SK-MEL-5 (cell line): ENCODE measurements at places on chromosomes 7 and 10.

DNA sequence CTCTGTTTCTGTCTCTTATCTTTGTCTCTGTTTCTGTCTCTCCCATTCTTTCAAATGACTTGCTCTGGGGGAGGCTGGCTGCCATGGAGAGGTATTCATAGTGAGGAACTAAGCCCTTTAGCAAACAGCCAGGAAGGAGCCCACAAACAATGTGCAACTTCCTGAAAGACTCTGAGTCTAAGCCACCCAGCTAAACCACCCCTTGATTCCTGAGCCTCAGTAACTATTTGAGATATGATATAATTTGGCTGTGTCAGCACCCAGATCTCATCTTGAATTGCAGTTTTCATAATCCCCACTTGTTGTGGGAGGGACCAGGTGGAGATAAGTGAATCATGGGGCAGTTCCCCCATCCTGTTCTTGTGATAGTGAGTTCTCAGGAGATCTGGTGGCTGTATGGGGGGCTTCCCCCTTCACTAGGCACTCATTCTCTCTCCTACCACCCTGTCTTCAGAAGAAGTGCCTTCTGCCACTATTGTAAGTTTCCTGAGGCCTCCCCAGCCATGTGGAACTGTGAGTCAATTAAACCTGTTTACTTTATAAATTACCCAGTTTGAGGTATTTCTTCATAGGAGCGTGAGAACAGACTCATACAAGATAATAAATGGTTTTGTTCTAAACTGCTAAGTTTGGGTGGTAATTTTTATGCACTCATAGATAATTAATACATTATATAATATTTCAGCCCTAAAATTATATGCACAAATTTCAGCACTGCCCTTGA, 121.2 kb upstream of the FOXP2 start:
- no peak for DNase-seq

DNA sequence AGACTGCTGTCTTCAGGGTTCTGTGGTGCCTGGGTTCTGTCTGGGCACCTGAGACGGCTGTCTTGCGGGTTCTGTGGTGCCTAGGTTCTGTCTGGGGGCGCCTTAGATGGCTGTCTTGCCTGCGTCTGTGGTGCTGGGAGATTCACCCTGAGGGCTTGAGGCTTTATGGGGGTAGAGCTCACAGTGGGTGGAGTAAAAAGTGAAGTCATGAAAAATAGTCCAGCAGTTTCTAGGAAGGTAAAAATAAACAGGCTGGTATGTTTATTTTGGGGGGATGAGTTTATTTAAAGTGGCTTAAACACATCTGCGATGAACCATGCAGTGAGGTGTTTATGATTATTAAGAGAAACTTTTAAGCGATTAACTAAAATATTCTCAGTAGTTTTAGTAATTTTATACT, 64.2 kb downstream of the NKX6-2 start:
- no peak for DNase-seq

DNA sequence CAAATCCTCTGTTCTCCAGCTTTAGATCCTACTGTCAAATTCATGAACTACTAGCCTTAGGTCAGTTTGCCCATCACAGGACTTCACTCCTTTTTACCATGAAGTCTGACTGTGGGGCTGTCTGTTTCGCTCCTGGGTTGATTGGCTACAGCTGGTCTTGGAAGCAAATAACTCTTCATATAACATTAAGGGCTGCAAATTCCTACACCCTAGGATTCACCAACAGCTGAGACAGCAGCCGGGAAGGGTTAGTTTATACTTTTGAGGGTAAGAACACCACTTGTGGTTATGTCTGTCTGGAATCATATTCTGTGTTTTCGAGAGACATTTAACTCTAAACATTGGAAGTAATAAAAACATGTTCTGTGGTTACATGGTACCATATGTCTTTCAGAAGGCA, 55.9 kb upstream of the KIAA1217 start:
- no peak for DNase-seq

DNA sequence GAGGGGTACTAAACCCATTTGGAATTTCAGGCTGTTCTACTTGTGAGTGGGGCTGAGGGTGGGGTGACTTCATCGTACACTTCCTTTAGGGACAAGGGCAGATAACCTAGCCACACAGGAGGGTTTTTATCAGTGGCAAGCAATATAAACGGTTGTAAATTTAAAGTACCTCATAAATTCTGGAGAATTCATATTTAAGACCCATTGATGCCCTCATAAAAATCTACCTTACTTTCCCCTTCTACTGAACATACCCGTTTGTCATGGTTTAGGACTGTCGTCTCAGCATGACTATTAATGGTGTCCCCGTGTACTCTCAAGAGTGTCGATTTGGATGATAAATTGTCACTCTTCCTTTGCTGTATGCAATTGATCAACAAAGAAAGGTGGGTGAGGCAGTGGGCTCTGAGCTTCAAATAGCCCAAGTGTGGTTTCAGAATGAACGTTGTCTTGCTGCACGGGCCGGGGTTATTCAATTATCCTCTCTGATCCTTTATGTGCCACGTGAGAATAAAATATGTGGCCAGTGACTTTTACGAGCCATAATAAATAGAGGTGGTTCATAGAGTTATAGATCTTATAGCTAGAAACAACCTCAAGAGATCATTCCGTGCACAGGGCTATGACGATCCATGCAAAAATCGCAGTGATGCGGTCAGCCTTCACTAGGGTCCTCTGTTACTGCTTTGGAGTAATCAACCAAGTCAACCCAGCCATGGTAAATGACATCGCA, 82.2 kb downstream of the FAM107B start:
- no peak for DNase-seq

DNA sequence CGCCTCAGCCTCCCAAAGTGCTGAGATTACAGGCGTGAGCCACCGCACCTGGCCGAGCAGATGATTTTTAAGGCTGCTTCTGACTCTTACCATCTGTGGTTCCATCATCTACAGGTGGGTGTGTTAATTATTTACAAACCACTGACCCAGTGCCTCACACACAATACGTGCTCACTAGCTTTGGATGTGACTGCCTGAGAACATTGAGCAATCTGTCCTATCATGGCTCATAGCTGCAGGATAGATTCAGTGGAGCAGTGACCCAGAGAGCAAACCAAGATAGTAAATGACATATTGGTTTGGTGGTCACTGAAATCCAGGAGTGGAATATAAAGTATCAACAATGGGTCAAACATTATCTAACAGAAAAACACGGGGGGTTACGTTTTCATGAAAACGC, 24.1 kb downstream of the GPAM start:
- no peak for DNase-seq

DNA sequence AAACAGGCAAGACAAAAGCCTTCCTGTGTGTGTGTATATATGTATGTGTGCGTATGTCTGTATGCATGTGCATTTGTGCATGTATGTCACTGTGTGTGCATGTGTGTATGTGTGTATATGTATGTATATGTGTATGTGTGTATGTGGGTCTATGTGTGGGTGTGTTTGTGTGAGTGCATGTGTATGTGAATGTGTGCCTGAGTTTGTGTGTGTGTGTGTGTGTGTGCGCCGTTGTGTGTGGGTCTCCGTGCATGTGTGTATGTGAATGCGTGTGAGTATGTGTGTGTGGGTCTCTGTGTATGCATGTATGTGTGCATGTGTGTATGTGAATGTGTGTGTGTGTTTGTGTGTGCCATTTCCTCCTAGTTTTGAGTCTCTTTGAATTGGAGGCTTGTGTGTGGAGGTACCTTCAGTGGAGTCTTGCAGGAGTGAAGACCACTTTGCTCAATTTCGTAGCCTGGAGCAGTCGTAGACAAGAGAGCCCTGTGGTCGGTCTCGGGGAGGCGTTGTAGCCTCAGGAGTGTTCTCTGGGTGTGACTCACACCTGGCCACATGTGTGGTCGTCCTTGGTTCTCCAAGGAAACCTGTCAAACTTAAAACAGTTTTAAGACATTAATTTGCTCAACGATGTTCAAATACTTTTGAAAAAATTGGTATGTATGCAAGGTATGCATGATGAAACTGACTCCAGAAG, 28.1 kb downstream of the INPP5A start:
- DNase-seq: no peak

DNA sequence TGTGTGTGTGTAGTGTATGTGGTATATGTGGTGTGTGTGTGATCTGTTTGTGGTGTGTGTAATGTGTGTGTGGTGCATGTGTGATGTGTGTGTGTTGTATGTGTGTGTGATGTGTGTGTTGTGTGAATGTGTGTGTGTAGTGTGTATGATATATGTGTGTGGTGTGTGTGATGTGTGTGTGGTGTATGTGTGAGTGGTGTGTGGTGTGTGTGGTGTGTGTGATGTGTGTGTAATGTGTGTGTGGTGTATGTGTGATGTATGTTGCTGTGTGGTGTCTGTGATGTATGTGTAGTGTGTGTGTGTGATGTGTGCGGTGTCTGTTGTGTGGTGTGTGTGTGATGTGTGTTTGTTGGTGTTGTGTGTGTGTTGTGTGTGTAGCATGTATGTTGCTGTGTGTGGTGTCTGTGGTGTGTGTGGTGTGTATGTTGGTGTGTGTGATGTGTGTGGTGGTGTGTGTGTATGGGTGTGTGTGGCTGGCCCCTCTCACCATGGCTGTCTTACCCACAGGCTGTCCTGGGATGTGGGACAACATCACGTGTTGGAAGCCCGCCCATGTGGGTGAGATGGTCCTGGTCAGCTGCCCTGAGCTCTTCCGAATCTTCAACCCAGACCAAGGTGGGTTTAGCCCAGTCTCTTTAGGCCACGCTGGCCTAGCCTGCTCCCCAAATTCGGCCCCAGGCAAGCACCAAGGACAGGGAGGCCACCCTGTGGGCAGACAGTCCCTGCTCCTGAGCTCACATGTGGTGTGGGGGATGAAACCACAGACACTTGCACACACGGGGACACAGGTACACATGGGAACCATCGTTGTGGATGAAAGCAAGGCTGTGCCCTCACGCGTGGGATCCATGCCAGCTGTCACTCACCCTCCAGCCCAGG, 25.6 kb downstream of the ADCYAP1R1 start:
- no peak for DNase-seq

GRCh38 chr10:101576211-101576863, 11.7 kb downstream of the POLL start:
- no peak for DNase-seq

DNA sequence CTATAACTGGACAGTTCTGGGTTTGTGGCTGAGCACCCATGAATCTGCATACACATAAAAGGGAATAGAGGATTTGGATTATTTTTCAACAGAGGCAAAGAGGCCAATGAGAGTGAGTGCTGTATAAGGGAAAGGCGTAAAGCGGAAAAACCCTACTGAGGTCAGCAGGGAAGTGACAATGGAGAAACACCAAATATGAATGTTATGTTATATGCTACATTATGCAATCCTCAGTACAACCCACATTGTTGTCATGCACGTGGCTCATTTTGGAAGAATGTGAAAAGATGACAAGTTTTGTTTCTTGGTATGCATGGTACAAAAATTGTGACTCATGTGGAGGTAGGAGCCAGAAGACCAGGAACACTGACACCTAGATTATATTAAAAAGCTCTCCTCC, 113.6 kb upstream of the AMPH start:
- DNase-seq: no peak

DNA sequence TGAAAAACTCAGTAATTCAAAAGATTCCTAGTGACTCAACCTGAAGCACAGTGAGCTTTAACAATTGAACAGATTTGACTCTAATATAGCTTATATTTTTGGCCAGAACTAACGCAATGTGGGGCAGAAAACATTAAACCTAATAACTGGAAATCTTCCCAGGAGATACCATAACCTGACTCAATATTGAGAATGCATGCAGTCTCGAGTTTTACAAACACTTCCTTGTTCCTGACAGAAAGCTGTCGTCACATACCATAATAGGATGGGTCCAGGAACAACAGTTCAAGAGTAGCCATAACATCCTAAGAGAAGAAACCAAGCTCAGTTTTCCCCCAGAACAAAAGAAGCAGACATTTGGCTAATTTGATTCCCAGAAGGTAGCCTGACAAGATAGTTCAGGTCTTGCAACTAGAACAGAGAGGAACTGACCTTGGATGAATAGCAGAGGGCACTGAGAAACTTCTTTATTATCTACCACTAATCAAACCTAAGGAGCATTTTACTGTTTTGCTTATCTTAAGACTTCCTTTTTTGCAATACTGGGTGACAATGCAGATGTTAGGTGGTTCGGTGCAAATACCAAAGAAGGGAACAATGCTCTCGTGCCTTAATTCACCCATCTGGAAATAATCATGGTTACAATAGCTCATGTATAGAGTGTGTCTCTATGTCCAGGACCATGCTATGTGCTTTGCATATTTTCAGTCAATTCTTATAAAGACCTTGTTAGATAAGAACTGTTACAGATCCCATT, 38.6 kb upstream of the ACSL5 start:
- peak; percentile 38 for DNase-seq

DNA sequence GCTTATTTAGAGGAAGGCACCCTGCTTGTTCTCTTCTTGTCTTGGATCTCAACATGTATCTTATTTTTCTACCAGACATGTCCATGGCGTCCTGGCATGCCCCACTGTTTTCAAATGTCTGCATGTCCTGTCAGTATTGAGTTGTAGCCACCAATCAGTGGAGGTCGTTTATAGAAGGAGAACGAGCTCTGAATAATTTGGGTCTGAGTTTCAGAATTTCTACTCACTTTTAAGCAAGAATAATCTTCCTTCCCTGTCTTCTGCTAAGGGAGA, 2.9 kb upstream of the HOXA13 start:
- DNase-seq: no peak
